ENCODE measurements at places on chromosomes 1 and 21. TPM values are rescaled to one million over a fixed set of nuclear protein-coding genes. Genes with fewer than 3 reads are reported as not detected.

DNA sequence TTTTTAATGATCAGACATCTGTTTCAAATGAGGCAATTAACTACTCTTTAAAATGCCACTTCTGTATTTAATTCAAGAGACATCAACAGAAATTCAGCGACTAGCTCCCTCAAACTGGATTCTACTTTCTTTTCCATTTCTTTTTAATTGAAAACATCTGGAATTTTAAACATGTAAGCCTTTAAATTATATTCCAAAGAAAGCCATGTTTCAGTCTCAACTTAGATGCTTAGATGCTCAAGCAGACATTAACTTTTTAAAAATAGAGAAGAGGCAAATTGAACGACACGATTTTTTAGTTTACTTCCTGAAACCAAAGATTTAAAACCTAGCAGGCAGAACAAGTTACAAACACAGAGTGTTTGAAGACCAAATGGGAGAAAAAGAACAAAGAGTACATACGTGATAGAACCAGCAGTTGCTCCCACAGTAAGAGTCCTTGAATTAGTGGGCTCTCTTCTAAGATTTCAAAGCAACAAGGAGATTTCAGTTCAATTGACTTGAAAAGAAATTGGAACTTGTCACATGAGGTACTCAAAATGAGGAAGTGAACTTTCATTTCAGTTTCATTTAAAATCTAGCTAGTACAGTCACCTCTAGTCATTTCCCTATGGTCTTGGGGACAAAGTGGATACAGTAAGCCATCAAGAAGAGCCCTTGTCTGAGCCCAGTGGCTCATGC lies at the start of gene CTSS:
TSS of gene CTSS (minus strand) at position 483 of the 681 bp plus-strand sequence. CDS start 1,015 bp downstream, outside the sequence.
- DNase-seq, result no peak

DNA sequence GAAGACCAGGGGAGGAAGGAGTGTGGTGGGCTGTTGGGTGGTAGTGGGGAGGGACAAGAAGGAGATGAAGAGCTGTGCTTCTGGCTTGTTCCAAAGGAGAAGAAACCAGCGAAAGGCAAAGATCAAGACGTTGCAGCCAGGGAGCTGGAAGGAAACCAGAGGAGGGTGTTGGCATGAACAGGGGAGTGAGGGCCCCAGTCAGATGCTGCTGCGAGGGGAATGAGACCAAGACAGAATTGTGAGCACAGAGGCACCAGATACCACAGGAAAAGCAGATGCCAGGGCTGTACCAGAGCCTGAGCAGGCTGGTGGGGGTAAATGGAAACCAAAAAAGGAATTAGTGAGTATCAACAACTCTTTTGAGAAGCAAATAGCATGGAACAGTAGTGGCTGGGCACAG lies 6.0 kb downstream of the LAD1 start:
- no peak for DNase-seq

GRCh38 chr1:198919667-198920398 lies 281.0 kb downstream of the PTPRC start:
- no peak for DNase-seq

- no peak for DNase-seq
These were observed 5.0 kb downstream of the MLLT11 start for GRCh38 chr1:151065089-151065645.

DNA sequence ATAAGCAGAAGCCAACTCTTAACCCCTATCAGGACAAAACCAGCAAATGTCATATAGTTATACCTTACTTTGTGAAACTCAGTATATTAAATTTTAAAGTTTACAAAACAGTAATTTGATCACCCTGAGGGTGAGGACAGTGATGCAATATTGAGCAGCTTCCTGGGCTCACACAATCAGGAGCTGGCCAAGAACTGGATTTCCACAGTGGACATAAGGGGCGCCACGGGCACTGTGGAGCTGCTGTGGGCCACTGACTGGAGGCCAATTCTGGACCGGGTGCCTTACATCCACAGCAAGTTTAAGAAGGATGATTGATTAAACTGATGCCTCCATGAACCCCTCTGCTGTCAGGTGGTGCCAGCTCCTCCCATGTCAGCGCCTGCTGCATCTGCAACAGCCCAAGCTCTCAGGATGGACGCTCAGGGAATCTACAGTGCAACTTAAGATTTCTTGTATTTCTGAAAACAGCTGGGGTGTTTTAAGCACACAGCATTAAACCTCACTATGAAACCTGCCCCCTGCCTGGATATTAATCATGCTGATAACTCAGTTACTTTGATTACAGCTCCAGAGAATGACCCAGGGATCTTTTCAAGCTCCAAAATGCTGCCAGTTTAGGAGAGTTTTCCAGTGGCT lies 55.9 kb downstream of the TOR3A start:
- DNase-seq, result no peak

DNA sequence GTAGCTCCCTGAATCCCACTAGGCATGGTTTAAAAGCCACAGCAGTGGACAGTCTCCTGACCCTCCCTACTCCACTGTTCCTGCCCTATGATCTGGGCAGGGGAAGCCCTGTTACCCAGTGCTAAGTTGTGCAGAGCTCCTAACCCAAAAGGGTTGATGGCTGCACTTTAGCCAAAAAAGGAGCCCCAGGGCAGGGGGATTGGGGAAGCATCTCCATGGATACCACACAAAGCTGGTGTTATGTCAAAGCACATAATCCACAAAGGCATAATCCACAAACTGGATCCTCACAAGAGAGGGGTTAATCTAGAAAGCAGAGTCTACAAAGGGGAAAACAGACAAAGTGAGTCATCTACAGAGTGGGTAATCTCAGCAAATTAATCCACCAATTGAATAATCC lies 5.7 kb downstream of the RSPO1 start:
- DNase-seq, result no peak

DNA sequence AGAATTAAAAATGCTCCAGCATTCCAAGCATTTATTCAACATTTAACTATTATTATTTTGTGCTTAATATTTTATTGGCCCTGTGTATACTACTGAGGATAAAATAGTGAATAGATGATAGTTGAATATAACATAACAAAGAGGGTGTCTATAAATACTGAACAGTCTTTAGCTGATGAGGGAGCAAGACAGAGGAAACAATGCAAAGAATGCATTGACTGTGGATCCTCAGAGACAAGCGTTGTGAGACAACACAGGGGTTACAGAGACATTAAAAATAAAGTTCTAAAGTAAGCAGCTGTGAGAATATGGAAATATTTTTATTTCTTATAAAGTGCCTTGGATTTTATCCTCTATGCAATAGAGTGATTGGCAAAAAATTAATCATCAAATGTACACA lies 1133.1 kb downstream of the PLA2G4A start:
- DNase-seq, result no peak

- no peak for DNase-seq
These were observed 59.6 kb upstream of the ITPKB start for GRCh38 chr1:226798427-226799411.

DNA sequence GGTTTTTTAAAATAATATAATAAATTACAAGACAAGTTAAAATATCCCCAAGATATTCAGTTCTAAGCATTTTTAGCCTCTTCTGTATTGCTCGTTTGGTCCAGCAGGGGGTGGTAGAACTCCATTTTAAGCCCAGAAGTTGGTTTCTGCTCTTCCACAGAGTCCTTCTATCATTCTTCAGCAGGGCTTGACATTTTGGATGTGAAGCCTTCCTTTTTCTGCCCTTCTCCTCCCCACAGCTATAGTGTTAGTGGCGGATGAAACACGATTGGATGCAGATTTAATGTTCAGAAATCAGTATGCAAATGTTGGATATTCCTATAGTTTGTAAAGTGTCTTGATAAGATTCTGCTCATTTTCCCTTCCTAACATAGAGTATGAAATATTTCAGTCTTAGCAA lies 1.4 kb downstream of the NCAM2 start:
- DNase-seq, result no peak

DNA sequence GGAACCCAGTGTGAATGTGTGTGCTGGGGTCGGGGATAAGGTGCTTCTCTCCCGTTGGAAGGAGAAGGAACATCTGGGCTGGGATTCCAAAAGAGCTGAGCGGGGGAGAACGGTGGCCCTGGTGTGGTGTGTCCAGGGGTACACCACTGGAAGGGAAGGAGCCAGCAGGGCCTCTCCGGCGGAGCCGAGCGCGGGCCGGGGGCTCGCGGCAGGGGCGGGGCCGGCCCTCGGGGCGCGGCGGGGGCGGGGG lies 231 bp upstream of the RPS6KA1 start:
- DNase-seq, result no peak

GRCh38 chr1:40861224-40862003 lies 749 bp downstream of the CITED4 start:
- DNase-seq, result no peak

GRCh38 chr1:166840309-166841274 lies 1.3 kb downstream of the POGK start:
- DNase-seq, result peak; percentile 43

GRCh38 chr1:222105393-222105737 lies 363.5 kb upstream of the DUSP10 start:
- no peak for DNase-seq

GRCh38 chr1:10903821-10904220 lies 107.4 kb upstream of the CASZ1 start:
- no peak for DNase-seq

DNA sequence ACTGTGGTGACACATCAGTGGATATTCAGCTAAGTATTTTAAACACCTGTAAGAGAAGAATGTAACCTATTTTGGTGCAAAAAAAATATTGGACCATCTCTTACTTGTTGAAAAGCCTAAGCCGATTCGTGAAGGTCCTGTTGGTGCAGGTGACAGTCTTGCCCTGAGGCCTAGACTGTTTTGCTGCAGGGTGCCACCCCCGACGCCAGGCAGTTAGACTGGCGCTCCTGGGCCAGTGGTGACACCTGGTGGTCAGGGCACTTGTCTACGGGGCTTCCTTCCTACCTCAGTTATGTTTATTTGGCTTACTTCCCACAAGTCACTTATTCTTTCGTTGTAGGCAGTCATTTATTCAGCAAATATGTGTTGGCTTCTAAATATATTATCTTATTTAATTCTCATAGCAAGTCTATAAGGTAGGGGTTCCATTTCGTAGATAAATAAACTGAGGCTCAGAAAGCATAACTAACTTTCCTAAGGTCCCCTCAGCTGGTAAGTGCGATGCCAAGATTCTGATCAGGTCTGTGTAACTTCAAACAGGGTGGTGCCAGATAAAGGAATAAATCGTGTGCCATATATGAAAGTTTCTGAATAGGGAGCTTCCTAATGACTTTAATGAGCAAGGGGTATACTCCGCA lies 1.9 kb downstream of the EEIG2 start:
- DNase-seq, result peak; percentile 40

GRCh38 chr1:53521924-53522552 lies 62.8 kb downstream of the DMRTB1 start:
- DNase-seq, result peak; percentile 49

DNA sequence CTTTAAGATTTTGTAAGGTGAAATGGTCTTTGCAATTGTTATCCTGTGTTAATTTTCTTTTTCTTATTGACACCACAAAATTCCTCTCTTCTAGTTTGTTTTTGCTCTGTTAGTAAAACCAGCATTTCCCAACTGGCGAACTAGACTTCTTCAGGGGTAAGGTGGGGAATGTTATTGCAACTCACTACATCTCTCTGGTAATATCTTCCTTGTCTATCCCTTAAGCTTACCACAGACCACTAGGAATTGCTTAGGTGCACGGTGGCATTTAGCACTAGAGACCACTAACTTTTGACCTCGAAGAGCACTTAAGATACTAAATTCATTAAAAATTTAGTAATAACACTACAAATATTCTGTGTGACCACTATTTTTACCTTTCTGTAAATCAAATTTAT lies 4.2 kb upstream of the COA6 start:
- no peak for DNase-seq

DNA sequence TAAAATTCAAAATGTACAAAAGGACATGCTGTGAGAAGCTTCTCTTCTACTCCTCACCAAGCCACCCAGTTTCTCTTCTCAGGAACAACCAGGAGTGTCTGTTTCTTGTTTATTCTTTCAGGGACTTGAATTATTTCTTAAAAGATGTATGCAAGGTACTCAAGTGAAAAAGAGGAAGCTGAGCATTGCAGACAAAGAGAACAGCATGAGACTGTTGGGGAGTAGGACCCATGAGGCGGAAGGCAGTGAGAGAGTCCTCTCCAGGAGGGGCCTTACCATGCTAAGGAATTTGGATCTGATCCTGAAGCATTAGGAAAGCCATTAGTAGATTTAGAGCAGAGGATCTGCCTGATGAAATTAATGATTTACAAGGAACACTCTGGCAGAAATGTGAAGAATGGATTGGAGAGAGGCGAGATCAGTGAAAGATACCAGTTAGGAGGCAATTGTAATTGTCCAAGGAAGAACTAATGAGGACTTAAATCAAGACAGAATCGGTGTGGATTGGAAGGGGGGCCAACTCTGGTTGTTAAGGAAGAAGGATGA lies 14.7 kb upstream of the SSX2IP start:
- no peak for DNase-seq

DNA sequence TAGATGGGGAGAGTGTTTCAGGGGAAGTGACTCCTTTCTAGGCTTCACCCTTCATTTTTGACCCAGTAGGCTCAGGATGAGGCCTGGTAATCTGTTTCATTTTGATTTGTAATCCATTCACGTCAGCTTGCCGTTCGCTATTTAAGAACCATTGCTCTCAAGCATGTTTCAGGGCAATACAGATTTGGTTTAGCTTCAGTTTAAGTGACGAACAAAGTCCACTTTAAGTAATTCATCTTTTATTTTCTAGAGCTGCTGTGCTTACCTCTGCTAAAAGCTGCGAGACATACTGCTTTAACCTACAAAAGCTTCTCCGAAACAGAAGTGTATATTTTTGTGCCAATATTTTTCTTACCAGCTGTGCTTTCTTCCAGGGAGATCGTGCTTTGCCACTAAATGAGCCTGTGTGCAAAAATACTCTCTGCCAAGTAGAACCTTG lies 8.9 kb upstream of the FMO3 start:
- DNase-seq, result no peak

LINGO4 gene
- not detected for total RNA-seq

OLIG2 gene
- total RNA-seq, result not detected

KCNA3 gene
- total RNA-seq, result not detected

CLEC20A gene
- total RNA-seq, result not detected

IFI16 gene
- 97.6 TPM for total RNA-seq

SPRR3 gene
- total RNA-seq, result 0.44 TPM

PTPN22 gene
- 0.17 TPM for total RNA-seq

PKNOX1 gene
- total RNA-seq, result 14.8 TPM

SZT2 gene
- total RNA-seq, result 16.9 TPM

APOBEC4 gene
- not detected for total RNA-seq

B3GALT2 gene
- total RNA-seq, result not detected

CASQ2 gene
- total RNA-seq, result not detected

TTLL7 gene
- 6.3 TPM for total RNA-seq

PDC gene
- not detected for total RNA-seq

Measured in foreskin keratinocyte (primary cell).